ENCODE measurements at places on chromosomes 3 and 15.

GRCh38 chr15:68816795-68817303 lies 3.8 kb downstream of the ANP32A start:
- no peak for DNase-seq

GRCh38 chr15:88918738-88919137 lies 5.6 kb upstream of the MFGE8 start:
- no peak for DNase-seq

GRCh38 chr3:71961891-71962290 lies 176.9 kb upstream of the PROK2 start:
- DNase-seq, result no peak

DNA sequence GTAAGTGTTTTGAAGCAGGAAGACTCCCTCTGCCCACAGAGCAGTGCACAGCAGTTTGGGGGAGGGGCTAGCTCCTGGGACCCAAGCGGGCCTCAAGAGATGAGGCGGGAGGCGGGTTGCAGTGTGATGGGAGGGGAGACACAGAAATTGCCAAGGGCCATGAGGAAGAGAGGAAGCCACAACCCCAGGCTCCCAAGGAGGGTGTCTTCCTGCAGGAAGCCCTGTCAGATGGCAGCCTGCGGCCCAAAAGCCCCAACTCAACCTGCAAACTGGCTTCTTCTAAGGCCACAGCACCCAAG lies 7.3 kb upstream of the ISLR2 start:
- DNase-seq, result no peak

DNA sequence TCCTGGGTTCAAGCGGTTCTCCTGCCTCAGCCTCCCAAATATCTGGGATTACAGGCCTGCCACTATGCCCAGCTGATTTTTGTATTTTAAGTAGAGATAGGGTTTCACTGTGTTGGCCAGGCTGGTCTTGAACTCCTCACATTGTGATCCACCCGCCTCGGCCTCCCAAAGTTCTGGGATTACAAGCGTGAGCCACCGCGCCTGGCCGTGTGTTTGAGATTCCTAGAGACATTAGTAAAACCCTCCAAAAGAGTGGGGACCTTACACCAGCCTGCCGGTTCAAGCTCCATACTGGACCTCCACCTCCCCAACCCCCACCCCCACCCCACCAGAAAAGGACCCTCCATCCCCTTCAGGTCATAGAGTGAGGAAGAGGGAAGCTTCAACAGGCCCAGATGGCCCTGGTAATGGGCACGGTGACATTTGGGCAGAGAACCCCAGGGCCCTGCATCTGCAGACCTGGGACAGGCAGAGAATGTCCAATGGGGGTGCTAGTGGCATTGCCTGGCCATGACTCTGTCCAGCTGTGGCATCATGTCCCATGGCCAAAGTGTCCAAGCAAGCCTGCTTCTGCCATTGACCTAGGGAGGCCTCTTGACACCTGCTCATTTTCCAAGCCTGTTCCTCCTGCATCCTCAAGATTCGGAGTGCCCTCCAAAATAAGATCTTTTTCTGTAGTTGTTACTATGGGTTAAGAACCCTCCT lies 108.9 kb upstream of the KLF13 start:
- DNase-seq, result no peak

DNA sequence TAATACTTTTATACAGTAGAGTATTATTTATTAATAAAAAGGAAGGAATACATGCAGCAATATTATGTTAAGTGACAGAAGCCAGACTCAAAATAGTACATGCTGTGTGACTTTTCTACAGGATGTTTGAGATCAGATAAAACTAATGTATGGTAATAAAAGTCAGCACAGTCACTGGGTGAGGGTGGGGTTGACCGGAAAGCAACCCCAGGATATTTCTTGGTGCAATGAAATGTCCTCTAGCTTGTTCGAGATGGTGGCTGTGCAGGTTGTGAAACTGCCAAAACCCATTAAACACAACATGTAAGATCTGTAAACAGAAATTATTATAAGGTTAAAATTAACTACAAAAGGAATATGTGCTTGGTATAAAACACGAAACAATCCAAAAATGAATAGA lies 20.8 kb upstream of the ALDH1L1 start:
- no peak for DNase-seq

- DNase-seq, result no peak
These were observed 41.8 kb downstream of the KCNH8 start for GRCh38 chr3:19190126-19190525.

DNA sequence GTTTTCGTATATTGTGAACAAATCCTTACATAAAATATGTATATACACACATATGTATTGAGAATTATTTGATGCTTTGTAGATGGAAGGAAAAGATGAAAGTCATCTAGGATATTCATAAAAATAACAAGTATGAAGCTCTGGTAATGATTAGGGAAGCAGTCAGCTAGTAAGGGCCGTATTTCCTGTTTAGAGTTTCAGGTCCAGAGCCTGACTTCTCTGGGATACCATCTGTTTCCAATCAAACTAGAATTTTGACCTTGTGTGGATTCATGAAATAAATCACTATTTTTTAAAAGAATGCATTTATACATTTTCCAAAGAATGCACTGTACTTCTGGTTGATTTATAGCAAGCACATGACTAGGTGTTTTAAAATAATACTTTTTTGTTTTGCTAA lies 156.1 kb upstream of the CGNL1 start:
- DNase-seq, result no peak

DNA sequence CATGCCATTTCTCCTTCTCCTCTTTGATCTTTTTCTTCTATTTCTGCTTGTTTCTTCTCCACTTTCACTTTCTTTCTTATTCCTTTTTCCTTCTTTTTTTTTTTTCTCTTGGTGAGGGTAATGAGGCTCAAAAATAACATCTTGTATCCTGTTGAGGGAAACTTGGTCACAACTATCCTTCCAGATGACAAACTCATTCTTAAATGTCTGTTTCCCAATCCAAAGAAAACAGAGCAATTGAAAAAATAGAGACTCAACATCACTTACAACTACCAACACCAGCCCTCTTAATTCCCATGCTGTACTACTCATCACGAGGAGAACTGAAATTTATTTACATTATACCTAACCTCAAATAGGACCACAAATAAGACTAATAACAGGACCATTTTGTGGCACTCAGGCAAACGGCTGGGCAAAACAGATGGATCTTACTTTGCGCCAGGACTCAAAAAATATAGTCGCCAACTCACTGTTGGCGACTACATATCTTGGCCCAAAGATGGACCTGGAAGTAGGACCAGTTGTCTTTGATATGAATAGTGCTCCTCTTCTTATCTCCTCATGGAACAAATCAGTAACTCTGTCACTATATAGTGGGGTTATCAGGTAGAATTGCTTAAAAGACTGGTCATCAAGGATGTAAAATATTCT lies 343.9 kb downstream of the ZBTB20 start:
- no peak for DNase-seq

GRCh38 chr3:157406394-157406793 lies 30.3 kb upstream of the PTX3 start:
- DNase-seq, result no peak

DNA sequence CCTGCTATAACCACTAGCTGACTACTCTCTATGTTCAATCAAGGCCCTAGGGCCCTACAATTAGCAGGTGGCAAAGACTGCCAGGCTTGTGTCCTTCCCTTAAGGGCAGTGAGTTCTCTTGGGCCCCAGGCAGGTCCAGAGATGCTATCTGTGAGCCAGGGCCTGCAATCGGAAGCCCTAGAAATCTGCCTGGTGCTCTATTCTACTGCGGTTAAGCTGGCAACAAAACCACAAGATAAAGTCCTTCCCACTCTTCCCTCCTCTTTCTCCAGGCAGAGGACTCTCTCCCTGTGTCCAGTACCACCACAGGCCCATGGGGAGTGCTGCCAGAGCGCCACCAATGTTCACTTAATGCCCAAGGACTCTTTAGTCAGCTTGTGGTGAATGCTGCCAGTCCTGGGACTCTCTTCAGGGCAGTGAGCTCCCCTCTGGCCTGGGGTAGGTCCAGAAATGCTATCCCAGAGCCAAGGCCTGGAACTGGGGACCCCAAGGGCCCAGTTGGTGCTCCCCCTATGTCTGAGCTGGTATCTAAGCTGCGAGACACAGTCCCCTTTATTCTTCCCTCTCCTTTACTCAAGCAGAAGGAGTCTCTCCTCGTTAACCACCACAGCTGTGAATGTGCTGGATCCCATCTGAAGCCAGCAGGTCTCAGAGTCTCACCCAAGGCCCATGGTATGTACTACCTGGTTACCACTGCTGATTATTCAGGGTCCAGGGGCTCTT lies 34.7 kb downstream of the XXYLT1 start:
- DNase-seq, result no peak

GRCh38 chr3:187789872-187790271 lies 44.6 kb upstream of the BCL6 start:
- DNase-seq, result no peak

- DNase-seq, result peak; percentile 53
These were observed 57.3 kb downstream of the DIPK2A start for GRCh38 chr3:144028798-144029411.

- no peak for DNase-seq
These were observed 16.6 kb downstream of the LRRC2 start for GRCh38 chr3:46549408-46549904.

DNA sequence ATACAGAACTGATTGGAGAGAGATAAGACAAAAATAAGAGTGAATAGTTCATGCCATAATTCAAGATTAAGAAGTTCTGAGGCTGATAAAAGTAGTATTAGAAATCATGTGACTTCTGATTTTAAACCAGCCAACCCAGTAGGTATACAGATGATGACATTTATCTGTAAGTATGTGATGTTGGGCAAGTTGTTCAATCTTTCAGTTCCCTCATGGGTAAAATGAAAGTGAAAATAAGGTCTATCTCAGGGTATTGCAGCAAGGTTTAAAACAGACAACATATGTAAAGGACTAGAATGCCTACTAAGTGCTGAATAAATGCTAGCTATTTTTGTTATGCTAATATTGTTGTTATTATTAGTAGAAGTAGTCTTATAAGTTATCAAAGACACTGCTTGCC lies 1055.7 kb downstream of the NAALADL2 start:
- DNase-seq, result no peak

- DNase-seq, result no peak
These were observed at the start of gene GAP43 for GRCh38 chr3:115623044-115623868. TSS of gene GAP43 (plus strand) at chr3:115623510. CDS start at chr3:115623690, 180 bp downstream.

DNA sequence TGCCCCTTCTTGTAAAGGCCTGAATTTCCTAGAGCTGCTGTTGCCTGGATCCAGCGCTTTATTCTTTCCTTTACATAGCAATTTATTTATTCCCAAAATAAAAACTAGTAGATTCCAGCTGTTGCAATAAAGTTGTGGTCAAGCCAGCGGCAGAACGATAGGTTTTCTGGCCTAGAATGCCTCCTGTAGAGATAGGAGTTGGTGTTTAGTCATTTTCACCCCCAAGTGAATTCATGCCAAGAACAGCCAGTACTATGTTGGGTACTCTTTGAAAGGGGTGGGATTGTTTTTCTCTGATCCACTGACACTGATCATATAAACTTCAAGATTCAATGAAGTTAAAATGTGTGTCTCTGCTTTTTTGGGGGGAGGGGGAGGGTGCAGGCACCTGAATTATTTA lies 69.7 kb downstream of the KLHL25 start:
- no peak for DNase-seq

GRCh38 chr3:58963928-58964503 lies 85.8 kb downstream of the CFAP20DC start:
- no peak for DNase-seq

DNA sequence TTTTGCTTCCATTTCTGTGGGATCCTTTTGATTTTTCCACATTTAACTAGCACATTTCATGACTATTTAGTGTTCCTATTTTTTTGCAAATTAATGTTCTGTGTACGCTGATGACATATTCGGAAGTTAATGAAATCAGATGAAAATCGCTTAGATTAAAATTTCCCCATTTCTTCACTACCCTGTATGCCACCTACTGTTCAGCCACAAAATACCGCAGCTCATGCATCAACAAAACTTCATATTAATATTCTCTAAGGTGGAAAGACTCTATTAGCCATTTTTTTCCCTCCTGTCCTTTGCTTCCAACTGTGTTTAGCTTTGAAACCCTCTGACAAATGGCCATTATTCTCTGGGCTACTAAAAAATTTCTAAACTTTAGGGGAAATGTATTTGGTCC lies 300.6 kb downstream of the MECOM start:
- DNase-seq, result no peak

DNA sequence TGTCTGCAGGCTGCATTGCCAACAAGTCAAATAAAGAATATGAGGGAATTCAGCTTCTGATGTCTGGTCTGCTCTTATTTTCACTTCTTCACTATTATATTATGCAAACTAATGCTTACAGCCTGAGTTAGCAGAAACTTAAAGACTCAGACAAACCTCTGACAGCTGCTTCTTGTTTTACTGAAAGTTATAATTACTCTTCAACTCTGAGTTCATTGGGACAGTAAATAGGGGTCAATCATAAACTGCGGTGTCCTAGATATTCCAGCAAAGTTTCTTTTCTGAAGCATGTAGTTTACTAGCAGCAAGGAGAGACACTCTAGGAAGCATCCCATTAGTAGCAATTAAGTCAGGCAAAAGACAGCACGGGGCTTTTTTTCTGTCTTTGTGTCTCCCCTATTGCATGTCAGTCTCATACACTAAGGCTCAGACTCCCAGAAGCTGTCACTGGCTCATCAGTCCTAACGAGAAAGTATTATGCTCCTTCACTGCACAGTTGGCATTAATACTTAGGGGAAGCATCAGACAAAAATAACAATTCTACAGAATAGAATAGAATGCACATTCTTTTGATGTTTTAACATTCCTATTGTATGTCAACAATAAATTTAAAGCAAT lies 1060.8 kb downstream of the ROBO1 start:
- no peak for DNase-seq

DNA sequence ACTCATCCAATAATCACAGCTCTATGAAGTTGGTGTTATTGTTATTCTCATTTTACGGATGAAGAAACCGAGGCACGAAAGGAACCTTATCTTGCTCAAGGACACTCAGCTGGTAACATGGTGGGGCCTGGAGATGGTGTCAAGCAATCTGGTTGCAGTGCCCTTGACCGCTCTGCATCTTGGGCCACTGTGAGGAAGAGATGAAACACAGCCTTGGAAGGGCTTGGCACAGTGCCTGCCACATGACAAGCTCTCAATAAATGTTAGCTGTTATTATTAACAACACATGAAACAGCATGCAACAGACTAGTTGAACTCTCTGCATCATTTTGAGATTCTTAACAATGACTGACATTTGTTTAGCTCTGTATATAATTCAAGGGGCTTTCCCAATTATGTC lies 10.1 kb upstream of the ITGA11 start:
- no peak for DNase-seq

Data from CD4-positive, alpha-beta T cell treated with Interleukin-15 for 1 hour (primary cell).